ENCODE measurements at places on chromosomes 3 and 15.

GRCh38 chr15:78429477-78429876, 8.5 kb upstream of the IREB2 start:
- no peak for DNase-seq

GRCh38 chr15:78057803-78058202, 19.7 kb downstream of the TBC1D2B start:
- no peak for DNase-seq

DNA sequence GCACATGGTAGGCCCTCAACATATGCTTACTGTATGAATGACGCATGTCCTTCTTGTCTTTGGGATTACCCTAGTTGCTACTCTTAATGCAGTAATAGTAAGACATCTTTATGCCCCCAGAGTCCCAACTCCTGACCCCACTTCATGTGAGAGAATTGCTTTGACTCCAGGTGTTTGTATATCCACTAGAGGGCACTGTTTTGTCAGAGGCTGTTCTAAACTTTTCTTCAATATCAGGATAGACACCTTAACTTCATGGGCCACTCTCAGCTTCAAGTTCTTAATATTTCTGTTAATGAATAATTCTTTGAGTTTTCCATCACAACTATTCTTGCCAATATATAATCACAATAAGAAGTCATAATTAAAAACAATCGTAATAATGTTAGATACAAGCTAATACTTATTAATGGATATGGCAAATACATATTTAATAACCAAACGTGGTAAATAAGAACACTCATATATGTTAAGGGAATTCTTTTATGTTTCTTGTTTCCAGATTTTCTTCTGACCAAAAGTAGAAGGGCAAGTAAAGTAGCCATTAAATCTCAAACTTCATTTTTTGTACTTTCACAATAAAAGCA, 337.2 kb upstream of the DNAJC19 start:
- no peak for DNase-seq

DNA sequence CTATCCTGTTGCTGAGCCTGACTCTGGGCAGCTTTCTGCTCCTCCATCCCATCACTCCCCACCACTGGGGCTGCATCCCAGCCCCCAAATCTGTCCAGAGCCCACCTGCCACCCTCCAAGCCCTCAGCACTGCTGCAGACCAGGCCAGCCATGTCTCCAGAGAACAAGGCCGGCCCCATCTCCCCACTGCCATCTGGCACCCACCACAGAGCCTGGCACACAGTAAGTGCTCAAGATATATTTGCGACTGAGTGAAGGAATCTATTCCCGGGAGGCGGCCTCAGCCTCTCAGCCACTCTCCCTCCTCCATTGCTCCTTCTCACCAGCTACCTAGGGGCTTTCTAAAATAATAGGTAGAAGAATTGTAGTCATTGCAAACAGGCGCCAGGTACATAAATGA, 4.8 kb downstream of the PLXND1 start:
- DNase-seq = no peak

DNA sequence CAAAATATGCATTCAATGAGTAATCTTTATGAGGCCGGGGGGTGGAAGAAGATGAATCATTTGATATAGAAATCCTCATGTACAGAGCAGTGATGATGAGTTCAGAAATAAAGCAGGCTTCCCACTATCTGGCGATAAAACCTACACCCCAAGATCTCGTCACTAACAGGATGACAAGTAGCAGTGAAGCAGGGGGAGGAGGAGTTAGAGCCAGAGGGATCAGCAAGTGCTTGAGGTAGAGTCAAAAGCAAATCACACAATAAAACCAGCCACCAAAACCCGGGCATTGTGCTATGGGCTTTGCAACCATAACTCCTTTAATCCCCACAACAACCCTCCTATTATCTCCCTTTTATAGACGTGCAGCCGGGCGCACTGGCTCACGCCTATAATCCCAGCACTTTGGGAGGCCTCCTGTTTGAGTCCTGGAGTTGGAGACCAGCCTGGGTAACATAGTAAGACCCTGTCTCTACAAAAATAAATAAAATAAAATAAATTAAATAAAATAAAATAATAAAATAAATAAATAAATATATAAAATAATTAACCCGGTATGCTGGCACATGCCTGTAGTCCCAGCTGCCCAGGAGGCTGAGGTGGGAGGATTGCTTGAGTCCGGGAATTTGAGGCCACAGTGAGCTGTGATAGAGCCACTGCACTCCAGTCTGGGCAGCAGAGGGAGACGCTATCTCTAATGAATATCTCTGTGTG, 53.0 kb downstream of the STARD5 start:
- no peak for DNase-seq

GRCh38 chr3:100548053-100548452, 55.6 kb downstream of the TMEM45A start:
- DNase-seq = no peak

Measured in T-helper 17 cell (primary cell).